Stimulated activated CD8-positive, alpha-beta memory T cell treated with anti-CD3 and anti-CD28 coated beads, Interleukin-4, amount 100 ng/mL, for 4 hours (primary cell): ENCODE measurements at places on chromosomes 4 and X.

DNA sequence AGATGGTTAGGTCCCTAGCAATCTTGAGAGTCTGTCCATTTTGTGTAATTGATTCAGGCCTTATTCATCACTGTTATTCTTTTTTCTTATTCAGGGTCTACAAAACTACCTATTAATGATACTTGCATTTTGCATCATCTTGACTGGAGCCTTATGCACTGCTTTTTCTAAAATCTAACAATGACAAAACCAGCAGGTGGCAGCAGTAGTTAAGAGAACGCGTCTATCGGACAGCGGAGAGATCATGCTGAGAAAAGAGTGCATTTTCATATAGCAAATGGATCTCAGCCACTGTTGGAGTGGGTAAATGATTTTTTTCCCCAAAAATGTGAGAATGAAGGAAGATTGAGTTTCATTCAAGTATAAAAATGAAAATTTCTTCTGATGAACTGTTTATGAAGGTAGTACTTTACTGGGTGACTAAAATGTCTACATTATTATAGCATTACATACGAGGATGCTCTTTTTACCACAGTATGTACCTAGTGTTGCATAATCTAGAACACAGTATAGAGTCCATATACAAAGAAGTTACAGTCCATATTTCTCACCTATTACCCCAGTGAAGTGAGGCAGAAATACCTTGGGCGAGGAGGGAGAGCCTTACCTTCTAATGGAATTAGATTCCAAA is 43.2 kb downstream of the TMEM144 start:
- DNase-seq, result no peak

GRCh38 chr4:98423009-98423408 is 161.8 kb downstream of the RAP1GDS1 start:
- DNase-seq, result no peak

- no peak for DNase-seq
Measured at GRCh38 chr4:169622566-169622965, 2.2 kb downstream of the CLCN3 start.

- DNase-seq, result no peak
Measured at GRCh38 chr4:101458914-101459313, 111.6 kb upstream of the PPP3CA start.

DNA sequence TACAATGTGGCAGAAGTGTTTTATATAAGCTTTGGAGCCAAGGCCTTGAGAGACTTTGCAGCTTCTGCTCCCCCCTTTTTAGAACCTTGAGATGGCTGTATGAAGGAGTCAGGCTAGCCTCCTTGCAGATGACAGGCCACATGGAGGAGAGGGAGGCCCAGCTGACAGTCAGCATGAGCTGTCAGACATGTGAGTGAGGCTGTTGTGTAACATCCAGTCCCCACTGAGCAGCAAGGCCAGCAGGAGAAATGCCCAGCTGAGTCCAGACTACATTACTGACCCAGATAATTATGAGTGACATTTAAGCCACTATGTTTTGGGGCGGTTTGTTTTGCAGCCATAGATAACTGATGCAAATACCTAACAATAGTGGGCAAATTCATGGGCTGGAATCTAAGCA is 515.3 kb upstream of the ARX start:
- no peak for DNase-seq

GRCh38 chr4:52658641-52659000 is 480 bp downstream of the USP46 start:
- DNase-seq, result no peak

DNA sequence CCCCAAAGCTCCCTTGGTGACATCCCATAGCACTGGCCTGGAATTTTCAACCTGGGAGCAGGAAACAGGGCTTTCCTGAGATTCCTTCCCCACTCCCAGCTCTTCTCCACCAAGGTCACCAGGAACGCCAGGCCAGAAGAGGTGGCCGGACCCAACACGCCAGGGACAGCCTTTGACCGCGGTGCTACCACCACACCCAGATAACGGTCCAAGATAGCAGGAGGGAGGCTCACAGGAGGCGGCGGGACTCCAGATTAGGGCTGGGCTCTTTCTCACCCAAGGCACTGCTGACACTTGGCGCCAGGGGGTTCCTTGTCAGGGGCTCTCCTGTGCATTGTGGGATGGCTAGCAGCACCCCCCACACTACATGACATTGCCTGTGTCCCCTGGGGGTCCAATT is 22.9 kb downstream of the ZFYVE28 start:
- no peak for DNase-seq

DNA sequence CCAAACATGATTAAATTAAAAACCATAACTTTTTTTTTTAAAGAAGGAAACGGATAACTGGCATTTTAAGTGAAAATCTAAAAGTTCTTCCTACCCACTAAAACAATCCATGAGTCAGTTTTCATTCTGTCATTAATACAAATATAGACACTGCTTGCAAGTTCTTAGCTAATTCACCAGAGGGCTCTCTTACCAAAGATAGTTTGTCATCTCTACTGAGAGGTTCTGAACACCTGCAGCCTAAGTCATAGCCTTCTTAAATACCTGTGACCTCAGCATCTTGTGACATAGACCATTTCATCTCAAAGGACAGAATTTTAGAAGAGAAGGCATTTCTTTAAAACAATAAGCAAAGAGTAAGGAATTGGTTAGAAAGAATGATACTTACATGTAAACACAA is 65.3 kb upstream of the FAM120C start:
- DNase-seq, result no peak

- DNase-seq, result no peak
Measured at GRCh38 chr4:55124322-55125076, 896 bp downstream of the KDR start.

GRCh38 chr4:176792326-176793059 is at the start of gene VEGFC:
VEGFC (minus strand) TSS chr4:176792922; CDS start chr4:176792311, 611 bp downstream.
- no peak for DNase-seq

DNA sequence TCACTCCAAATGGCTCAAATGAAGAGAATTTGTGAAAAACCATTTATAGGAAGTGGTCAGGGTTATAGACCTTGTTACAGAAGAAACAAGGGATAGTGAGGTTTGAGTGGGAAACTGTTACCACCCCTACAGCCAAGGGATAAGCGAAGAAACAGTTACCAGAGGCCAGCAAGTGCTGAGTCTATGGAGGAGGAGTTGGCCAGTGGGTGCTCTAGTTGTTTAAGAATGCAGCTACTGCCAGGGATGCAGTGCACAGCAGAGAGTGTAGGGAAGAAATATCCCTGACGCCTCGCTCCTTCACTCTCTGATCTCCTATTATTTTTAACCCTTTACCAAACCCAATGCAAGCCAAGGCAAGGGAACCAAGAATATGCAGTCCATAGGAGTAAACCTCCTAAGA is 15.2 kb upstream of the SYTL4 start:
- no peak for DNase-seq

DNA sequence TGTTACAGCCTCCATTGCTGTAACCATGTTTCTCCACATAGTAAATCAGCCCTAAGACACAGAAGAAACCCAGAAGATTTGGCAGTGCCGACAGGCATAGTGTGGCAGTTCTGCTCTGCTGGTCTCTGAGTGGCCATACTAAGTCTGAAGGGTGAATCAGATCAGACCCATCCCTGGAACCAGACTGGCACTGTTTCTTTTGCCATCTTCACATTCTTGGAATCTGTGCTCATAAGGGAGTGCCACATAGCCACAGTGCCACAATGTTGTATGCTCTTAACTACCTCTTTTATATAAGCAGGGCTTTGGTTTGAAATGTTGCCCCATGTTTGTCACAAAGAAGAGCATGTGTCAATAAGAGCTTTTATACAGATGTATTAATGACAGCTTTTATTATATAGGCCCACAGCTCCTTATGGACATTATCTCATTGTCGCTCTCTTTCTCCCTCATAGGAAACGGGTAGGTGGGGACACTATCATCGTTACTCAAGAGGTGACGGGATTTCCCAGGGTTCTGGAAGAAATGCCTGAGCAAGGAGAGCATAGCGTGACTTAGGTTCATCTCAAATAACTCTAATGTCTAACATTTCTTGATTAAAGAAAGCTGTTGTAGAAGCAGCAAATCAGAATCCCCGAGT is 128.2 kb downstream of the CBR4 start:
- no peak for DNase-seq

GRCh38 chrX:77771601-77772000 is 14.4 kb downstream of the ATRX start:
- no peak for DNase-seq

DNA sequence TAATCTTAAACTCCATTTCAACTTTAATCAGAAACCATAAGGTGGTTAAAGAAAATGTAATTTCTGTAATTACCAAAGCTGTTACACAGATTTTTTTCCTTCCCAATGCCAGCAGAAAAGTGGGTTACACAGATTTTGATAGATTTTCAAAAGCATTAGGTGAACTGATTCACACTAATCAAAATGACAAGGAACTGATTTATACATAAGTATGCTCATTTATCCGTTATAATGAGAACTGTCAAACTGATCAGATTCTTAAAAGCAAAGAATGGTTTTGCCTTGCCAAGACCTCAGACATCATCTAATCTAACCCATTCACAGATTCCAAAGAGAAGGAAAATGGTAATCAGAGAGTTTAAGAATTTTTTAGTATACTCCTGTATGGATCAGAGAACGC is 5.2 kb downstream of the UGDH start:
- DNase-seq, result no peak

DNA sequence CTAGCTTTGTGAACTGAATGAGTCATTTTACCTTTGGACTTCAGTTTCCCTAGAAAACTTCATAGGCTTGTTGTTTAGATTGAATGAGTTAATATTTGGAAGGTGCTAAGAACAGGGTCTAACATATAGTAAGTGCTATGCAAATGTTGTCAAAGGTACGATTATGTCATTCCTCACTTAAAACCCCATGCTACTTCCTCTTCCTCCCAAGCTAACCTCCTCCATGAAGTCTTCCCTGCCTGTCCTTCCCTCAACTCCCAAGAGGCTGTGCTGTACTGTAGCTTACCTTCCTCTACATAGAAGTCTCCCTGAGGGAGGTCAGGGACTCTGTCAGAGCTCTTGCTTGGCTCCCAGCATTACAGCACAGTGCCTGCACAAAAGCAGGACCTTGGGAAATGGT is 103.4 kb upstream of the PJA1 start:
- no peak for DNase-seq

GRCh38 chr4:154478547-154478946 is 13.1 kb downstream of the DCHS2 start:
- DNase-seq, result no peak

DNA sequence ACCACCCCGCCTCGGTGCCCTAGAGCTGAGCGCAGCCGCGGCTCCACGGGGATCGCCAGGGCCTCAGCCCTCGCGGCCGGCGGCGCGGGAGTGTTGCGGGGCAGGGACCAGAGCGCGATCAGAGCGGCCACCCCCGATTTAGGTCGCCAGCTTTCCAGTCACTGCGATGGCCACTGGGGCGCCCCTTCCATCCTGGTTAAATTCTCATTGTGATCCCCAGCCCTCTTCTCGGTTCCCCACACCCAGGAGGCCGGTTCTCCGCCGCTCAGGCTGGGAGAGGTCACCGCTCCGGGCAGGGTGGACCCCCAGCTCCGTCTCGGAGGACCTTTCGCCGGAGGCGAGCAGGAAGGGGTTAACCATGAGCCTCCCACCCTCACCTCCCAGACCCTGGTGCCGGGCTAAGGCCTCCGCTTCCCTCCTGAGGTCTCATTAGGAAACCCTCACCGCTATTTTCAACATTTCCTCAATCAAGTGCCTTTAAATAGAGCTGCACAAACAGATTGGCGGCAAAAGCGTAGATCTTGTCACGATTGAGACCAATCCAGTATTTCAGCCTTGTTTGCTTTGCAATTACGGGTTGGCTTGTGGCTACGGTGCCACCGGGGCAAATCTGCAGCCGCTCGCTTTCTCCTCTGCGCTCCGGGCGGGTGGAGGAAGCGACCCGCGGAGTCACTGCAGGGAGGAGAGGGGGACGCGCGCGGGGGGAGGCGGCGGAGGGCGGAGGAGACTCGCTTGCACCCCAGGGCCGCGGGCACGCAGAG is 8.3 kb upstream of the HAND2 start:
- no peak for DNase-seq

DNA sequence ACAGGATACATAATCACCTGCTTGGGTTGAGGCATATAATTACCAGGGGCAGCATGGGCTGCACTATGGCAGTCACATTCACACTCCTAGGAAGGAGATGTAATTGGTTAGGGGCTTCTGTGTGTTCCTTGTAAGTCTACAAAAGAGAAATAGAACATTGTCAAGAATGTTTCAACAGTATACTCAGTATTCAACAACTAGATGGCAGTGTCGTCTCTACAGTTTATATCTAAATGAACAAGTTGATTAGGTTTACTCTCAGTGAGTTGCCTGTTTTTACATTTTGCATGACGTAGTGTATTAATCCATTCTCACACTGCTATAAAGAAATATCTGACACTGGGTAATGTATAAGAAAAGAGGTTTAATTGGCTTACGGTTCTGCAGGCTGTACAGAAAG is 50.5 kb upstream of the RAB33B start:
- DNase-seq, result no peak

DNA sequence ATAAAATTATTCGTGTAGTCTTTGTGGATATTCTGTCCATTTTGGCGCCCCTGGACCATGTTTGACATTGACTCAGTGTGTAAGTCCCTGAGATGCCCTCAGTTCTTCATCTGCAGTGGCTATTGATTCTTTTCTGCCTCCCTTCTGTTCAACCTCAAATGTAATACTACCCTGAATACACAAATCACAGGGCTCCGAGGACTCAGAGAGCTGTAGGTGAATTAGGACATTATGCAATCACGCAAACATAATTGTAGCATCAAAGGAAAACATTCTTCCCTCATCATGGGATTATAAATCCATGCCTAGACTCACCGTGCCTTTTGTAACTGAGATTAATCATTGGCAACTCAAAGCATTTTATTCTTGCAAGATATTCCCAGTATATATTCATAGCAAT is 161.4 kb upstream of the PACRGL start:
- no peak for DNase-seq

DNA sequence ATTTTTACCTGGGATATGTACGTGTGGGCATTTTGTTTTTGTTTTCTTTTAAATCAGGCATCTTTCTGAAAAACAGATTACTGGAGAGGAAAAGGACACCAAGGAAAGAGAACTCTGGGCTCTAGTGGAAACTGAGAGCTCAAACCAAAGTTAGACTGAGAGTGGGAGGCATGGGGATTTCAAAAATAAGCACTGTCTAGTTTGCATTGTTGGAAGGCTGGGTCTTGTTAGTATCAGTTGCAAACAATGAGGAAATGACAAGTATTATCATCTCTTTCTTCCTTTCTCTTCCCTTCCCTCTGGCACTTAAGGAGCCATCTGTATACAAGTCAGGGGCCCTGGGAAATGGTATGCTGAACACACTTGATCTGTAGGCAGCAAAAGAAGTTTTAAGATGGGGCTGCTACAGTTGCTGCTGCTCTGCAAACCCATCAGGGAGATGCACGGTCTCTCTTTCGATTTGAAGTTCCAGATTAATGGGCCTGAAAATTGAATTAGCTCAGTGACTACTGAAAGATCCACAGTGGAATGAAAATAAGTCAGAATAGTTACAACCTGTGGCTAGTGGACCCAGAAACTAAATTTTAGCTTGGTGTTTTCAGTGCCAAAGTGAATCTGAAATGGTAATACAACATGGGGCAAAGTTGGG is 48.0 kb upstream of the GRXCR1 start:
- no peak for DNase-seq

- DNase-seq, result no peak
Measured at GRCh38 chrX:22795671-22796070, 204.1 kb upstream of the DDX53 start.

GRCh38 chr4:85369703-85370380 is 105.1 kb upstream of the ARHGAP24 start:
- DNase-seq, result no peak
